Naive B cell (primary cell): ENCODE measurements at places on chromosomes 2 and 18. TPM values are rescaled to one million over a fixed set of nuclear protein-coding genes. Genes with fewer than 3 reads are reported as not detected.

Gene REEP1
- polyA plus RNA-seq: 0.11 TPM

Gene NOL4
- not detected for polyA plus RNA-seq

Gene NPC1
- 12.3 TPM for polyA plus RNA-seq

Gene CYP27C1
- polyA plus RNA-seq: not detected

Gene PROKR1
- polyA plus RNA-seq: not detected

Gene SERPINB12
- not detected for polyA plus RNA-seq

Gene TNFRSF11A
- polyA plus RNA-seq: not detected

Gene FEV
- not detected for polyA plus RNA-seq

Gene HADHA
- polyA plus RNA-seq: 118 TPM

Gene TMEM163
- polyA plus RNA-seq: 0.45 TPM

Gene TACR1
- 0.14 TPM for polyA plus RNA-seq

DNA sequence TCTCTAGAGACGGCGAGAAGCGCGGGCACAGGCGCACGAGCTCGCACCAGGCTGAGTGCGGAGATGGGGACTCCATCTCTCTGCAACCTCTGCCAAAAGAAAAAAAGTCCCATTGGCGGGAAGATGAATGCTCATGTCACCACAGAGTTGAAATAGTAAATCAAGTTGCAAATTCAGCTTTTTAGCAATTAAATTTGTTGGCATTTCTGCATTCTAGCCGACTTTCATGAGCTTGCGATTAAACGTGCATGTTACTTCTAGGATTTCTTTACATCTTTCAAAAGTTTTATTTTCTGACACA lies 588 bp downstream of the CHAC2 start:
- DNase-seq: no peak

- DNase-seq: no peak
Observed at GRCh38 chr2:200275295-200276013, 31.0 kb upstream of the SPATS2L start.

DNA sequence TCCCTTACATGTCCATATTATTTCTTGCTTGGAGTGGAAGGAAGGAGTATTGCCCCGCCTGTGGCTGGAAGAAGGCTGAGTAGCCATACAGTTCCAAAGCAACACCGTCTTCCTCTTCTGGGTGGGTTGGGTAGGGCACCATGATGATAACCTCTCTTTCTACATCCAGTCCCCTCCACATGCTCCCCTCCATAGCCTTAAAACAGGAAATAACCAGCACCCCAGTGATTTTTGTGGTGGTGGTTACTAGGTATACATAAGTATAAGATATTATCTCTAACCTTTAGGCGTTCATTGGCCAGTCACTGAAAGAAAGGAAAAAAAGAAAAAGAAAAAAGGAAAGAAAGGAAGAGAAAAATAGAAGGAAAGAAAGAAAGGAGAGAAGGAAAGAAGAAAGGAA lies 63.1 kb downstream of the CXCR4 start:
- DNase-seq: no peak

DNA sequence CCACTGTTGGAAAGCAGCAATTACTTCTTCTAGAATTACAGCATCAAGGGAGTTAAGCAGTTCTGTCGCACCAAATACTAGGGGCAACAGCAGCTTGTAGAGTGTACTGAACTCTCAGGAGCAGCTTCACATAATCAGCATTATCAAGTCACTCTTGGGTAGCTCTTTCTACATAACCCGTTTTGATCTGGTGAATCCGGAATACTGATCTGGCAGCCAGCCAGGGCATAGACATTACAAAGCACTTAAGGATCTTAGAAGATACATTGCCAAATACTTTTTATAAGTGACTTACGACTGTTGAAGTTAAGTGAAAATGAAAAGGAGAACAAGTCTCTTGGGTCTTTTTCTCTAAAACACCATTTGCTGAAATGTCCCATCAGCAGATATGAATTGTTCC lies 73.2 kb upstream of the NETO1 start:
- no peak for DNase-seq

DNA sequence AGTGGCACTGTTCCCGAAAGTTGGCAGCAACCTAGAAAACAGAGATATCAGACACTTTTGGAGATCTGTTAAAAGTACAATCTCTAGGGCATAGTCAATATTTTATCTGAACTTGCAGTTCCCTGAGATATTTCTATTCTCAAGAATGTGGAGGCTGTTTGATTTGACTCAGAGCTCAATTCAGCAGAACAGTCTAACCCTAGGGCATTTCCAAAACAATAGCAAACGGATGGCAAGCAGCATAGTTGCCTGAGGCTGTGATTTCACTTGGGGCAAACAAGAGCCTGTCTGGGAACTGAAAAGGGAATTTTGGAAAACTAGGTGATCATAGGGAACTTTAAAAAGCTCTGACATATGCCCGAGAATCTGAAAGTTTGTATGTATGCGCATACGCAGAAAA lies 772.8 kb upstream of the LRRTM1 start:
- no peak for DNase-seq

DNA sequence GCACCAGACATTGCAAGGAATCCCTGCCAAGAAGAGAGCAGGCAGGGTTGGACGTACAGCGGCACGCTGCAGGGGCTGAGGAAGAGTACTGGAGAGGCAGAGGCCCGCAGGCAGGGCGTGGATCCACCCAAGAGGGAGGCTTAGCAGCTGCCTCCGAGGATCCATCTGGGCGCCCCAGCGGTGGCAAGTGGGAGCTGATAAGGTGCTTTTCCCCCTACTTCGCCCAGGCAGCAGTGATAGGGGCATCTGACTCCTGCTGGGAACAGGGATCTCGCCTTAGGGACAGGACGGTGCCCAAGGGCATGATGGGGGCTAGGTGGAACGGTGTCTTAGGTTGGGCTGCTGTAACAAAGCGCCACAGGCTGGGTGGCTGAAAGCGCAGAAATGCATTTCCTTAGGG lies 67.4 kb upstream of the HS6ST1 start:
- no peak for DNase-seq

- DNase-seq: peak; percentile 47
Observed at GRCh38 chr2:88350331-88351248, 101.9 kb downstream of the FOXI3 start.

DNA sequence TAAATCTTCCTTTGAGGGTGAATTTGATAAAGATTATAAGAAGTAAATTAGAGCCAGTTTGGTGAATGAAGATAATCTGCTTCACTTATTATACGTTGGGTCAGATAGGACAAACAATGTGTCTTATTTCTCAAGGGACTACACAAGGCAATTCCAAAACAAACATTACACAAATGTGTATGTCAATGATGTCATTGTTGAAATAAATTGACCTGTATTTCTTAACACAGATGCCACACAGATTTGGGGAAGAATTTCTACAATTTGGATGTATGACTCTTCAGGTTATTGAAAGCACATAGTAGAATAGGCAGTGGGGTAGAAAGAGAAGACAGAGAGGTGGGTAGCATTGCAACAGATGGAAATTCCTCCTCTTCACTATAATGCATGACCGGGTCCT lies 6.9 kb upstream of the CRIM1 start:
- DNase-seq: no peak

GRCh38 chr2:85009019-85009618 lies 38.2 kb downstream of the KCMF1 start:
- peak; percentile 36 for DNase-seq

- no peak for DNase-seq
Observed at GRCh38 chr18:45896991-45897390, 70.1 kb downstream of the EPG5 start.

DNA sequence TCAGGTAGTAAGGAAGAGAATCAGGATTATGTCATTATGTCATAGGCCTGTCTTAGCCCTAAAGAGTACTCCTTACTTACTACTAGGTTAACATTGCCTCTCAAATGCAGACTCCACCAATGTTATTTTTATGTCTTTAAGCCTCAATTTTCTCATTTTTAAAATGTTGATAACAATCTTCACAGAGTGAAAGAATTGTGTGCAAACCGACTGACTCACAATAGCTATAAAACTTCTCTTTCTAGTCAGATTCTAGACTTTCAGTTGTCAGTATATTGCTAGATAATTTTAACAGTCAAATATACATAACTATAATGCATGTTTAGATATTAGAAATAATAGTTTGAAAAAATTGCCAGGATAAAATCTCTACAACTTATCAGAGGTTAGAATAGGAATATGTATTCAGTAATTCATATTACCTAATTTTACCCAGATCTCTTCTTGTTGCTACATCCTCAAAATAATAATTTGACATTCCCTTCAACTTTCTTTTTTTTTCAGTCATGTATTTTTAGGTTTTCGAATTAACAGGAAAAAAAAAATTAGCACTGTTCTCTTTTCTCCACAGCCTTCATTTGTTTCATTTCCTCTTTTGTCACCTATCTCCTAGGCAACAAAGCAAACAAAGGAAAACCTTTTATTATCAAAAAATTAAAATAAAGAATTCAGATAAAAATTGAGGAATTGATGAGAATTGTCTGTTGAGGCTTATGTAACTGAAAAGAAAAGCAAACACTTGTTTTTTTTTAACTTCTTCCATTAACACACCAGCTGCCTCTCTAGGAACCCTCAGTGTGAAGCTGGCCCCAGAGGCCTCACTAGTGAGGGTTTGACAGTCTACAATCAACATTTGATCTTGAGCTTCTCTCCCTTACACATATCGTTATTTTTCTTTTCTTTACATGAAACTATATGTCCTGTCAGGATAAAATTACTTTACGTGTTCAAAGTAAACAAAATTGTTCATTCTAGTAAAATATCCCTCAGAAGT lies 279.0 kb downstream of the CALCRL start:
- DNase-seq: peak; percentile 31

DNA sequence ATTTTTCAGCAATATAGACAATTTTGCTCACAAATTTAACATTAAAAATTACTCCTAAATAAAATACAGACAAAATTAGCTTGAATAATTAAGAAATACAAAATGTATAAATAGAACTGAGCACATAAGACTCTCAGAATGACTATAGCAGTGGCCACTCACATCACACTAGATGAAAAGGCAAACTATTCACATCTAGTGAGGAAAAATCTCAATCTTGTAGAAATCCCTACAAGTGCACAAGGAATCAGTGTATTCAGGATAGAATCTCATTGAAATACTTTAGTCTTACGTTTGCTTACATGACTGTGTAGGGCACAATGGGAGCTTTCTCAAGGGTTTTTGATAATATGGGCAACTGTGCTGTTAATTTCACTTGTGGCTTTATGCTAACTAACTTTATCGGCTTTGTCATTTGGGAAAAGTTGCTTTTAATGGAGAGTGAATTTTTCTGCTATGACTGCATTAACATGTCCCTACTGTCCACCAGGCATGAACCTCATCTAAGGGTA lies 678.9 kb upstream of the LRRTM4 start:
- DNase-seq: no peak

DNA sequence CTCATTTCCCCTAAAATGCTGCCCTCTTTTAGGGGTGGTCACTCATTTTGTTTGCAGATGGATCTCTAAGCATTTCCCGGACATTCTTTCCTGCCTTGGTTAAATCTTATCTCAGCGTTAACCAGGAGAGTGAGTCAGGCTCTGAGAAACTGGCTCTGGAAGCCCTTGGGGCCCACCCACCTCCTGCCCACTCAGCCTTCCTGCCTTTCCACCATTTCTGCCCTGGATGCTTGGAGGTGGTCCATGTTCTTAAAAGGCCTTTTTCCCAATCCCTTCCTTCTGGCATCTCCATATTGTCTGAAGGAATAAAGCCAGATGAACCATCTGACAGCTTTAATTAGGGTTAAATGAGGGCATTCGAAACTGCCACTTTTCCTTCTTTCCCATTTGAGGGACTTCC lies 9.5 kb downstream of the HK2 start:
- no peak for DNase-seq

- DNase-seq: no peak
Observed at GRCh38 chr2:218831378-218831990, at the start of gene PRKAG3. Gene PRKAG3, minus strand, starts transcription at chr2:218831803.

DNA sequence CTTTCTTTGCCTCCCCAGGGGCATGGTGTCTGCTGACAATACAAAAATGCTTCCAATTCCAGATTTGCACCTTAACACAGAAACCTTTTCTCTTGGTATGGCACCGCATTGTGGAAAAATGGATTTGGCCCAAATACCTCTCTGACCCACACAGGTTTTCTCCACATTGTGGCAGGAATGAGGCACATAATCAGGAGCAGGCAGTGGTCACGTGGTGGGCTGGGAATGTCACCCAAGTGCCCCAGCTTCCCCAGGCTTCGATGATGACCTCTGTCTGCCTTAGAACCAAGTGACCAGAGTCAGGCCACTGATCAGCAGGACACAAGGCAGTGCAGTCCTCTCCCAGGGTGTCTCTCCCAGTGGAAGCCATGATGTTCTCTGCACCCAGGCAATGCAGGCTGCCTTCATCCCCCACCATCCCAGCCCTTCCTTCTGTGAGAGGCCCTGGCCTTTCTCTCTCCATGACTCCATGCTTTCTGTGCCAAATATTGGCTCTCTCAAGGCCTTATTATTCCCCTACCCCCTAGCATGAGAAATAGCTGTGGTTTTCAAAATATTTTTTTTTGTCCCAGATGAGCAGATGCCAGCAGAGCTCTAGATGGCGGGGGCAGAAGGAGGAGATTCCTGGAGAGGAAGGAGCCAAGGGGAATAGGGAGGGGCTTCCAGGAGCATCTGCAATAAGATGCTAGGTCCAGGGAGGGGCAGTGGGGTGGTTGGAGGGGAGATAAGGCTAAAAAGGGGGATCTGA lies 198.9 kb downstream of the ACKR3 start:
- no peak for DNase-seq

DNA sequence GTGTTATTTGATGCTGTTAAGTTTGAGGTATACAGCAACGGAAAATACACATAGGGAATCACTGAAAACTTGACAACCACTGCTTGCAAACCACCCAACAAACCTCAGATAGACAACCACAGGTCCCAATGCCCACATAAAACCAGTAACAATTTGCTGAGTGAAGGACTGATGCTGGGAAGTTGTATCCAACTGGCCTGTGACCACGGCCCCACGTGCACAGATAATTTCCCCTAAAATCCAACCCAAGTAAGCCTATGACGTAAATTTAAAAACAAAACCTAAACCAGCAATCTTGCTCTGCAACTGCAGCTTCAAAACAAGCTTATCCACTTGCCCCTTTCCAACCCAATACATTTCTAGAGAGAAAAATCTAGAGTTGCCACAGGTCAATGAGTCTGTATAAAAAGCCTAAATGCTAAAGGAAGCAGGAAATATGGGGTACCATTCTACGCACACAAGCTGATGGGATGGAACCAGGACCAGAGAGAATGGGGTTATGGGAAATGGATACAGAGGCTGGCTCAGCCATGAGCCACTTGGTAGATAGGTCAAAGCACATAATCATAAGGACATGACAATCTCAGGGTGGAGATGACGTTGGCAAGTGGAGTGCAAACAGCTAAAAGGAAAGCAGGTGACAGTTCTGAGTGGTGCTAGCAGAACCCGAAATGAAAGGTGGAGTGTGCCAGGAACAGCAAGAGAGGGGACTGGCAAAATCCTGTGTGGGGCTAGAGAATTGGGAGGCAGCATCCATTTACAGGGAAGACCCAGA lies 27.8 kb upstream of the CREB1 start:
- DNase-seq: no peak

GRCh38 chr2:160355080-160355479 lies 138.5 kb downstream of the RBMS1 start:
- DNase-seq: no peak

DNA sequence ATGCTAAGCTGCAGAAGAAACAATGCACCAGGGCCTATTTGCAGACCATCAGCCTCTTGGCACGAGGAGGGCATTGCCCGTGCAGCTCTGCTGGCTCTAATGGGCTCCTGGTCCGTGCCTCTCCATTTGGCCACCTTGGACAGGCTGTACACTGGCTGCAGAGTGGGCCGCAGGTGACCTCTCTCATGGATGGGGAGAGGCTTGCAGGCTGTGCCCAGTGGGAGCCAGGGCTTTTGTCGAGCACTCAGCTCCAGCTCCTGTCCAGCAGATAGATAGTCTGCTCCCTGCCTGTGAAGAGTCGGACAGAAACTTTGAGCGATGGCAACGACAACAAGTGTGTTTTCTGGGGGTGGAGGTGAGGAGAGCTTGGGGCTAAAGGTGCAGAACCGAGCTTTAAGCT lies 100.9 kb downstream of the MBP start:
- DNase-seq: no peak

GRCh38 chr2:117760916-117761315 lies 53.6 kb upstream of the DDX18 start:
- DNase-seq: no peak
